NCI-H1417 (cell line): ENCODE measurements at places on chromosomes 4 and X.

DNA sequence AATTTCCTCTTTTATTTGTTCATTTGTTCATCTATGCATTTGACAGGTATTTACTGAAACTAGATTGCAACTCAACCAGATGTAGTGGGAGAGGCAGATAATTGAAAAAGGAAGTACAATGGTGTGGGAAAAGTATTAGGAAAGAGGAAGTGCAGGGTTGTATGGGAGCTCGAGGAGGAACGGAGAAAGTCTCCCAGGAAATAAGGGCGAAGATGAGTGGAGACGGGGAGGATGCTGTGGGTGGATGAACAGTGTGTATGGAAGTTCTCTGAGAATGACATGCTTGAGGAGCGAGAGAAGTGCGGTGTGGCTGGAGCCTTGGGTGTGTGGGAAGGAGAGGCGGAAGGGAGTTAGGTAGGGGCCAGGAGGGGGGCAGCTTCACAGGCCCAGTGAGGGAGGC, 87.5 kb upstream of the DHX15 start:
- no peak for DNase-seq

DNA sequence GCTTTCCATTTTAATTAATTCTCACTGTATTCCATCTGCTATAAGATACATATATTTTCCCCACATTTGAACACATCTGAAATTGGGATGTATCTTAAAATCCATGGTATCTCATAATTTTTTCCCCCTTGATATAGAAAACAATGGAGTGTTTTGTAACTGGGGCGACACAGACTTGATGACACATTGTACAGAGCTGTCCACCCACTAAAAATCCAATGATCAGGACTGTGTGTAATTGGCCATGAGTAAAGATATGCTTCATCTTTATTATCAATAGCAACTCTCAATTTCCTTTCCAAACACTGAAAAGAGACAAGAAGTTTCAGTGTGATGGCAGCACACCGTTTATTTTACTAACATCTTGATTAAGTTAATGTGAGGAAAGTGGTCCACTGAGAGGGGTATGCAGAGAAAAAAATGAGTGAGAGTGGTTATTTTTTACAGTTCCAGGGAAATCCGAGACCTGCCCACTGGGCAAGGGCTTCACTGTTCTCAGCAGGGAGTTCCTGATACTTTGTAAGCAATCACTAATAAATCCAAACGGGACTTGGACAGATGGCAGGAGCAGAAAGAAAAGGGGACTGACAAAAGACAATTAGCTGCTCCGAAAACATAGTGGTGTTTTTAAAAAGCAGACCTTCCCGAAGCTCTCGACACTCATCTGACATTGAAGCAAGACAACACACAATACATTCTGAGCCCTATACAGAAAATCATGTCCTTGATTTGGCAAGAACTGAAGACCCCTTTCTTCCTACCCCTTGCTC, 149.4 kb downstream of the TSPAN5 start:
- DNase-seq = peak; percentile 29

GRCh38 chr4:123741906-123742305, 345.3 kb downstream of the SPRY1 start:
- DNase-seq = no peak

- DNase-seq = no peak
Observed at GRCh38 chrX:138945219-138945618, 233.7 kb upstream of the FGF13 start.

- no peak for DNase-seq
Observed at GRCh38 chrX:98338544-98338943, 1454.8 kb downstream of the RPA4 start.

DNA sequence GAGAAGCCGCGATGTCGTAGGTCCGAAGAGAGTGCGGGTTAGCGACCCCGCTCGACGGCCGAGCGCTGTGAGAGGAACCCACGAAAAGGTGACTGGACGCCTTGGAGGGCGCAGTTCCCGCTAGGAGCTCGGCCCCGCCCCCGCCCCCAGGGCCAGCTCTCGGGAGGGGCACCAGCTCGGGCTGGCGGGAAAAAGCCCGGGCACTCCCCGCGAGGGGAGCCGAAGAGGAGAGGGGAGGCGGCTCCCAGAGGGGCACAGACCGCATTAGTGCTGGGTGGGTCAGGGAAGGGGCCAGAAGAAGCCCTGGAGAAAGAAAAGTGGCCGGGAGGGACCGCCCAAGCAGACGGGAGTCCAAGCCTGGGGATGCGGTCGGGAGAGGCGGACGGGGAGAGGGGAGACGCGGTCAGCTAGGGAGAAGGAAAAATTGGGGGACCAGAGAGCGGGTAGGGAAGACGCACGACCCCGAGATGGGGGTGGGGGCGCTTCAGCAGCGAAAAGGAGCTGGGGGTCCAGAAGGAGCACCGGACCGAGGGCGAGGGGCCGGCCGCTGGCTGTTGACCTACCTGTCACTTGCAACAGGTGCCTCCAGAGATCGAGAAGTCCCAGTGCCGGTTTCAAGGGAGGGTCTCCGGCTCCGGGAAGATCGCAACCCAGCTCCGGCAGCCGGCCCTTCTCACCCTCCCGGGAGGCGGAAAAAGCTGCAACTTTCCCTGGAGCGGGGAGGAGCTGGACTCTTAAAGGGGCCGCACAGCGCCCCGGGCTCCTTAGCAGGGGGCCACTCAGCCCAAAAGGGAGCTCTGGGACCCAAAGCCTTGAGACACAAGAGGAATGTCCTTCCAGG, at the start of gene SYTL4:
Gene SYTL4, minus strand, starts transcription at position 681 of the 841 bp plus-strand sequence. CDS start 30,084 bp downstream, outside the sequence.
- peak; percentile 40 for DNase-seq

- DNase-seq = no peak
Observed at GRCh38 chrX:87003031-87003430, 514.6 kb upstream of the KLHL4 start.

DNA sequence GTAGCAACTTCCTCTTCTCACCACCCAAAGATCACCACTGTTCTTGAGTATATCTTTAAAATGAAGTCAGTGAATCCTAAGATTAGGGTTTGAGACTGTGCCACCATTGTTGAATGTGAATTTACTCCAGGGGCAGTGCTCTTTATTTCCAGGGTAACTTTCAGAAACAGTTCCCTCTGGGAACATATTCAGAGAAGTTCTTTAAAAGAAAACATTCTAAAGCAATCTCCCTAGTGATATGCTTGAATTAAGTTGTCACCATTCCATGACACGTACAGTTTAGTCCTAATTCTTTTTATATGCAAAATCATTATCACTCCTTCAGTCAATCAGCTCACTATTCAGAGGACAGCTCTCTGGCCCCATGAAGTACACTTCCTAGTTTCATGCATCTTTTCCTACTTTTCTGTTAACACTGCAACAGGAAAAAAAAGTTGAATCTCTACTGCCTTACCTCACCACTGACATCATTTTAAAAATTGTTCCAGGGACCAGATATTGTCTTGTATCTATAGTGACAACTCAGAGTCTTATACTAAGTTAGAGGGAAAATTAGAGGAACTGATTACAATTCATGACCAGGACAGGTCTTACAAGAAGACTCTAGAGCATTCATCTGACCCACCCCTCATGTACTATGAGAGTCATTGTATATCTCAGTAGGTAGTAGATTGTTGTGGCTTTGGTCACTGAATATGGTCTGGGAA, 49.8 kb downstream of the PARM1 start:
- no peak for DNase-seq

GRCh38 chrX:131588995-131589394, 45.1 kb downstream of the OR13H1 start:
- DNase-seq = no peak
